Right renal cortex interstitium (tissue), 3 donors: ENCODE measurements at places on chromosomes 4 and X. TPM values are rescaled to one million over a fixed set of nuclear protein-coding genes. Genes with fewer than 3 reads are reported as not detected.
A peak's percentile ranks its signal among the peaks of the same experiment; 100 is the strongest.

The IQCM gene
- not detected for polyA plus RNA-seq

The RAP1GDS1 gene
- polyA plus RNA-seq = 36.8 TPM

The RAB40A gene
- polyA plus RNA-seq = 2.1 TPM

The USP17L22 gene
- polyA plus RNA-seq = not detected

The UCP1 gene
- polyA plus RNA-seq = 0.17 TPM

The KDM6A gene
- polyA plus RNA-seq = 30.6 TPM

- DNase-seq = no peak
These were observed 133.5 kb upstream of the NUDT6 start for GRCh38 chr4:123055943-123056342.

DNA sequence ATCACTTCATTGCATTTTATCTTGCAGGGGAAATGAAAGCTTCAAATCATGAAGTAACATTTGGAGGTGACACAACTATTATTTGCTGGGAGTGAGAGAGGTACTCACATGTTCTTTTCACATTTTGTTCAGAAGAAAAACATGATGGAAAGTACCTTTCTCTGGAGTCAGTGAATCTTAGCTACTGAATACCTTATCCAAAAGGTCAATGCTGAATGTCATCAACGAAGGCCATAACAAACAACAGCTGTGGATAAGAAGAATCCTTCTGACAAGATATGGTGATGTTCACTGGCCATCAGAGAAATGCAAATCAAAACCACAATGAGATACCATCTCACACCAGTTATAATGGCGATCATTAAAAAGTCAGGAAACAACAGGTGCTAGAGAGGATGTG, 36.5 kb upstream of the NUDT10 start:
- no peak for DNase-seq

DNA sequence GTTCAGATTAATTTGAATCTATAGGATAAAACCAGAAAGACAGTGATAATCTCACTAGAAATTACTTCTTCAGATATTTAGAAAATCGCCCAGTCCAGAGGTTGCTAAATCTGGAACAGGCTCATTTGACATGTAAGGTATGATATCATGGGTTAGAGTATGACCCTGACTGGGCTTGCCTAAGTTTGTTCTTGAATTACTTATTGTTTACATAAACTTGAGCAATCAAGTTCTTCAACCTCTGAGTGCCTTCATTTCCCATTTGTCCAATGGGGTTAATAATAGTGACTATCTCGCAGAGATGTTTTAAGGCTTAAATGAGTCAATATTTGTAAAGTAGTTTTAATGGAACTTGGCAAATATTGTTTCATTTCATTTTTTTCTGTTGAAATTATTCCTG, 1947.6 kb upstream of the IGFBP7 start:
- DNase-seq = no peak

DNA sequence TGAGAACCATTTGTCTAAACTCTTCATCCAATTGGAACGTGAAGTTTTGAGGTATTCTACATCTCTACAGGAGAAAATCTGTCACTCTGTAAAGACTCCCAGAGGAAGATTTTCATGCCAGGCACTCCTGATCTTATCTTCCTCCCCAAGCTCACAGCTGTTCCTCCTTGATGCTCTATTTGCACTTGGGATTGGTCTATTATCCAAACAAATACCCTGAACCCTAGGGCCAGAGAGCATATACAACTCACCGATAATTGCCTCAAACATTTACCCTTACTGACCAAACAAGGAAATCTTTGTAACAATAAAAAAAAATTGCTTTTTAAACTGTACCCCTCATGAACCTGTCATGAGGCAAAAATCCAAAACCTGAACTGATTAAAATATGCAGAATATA, 372.7 kb downstream of the SH2D1A start:
- DNase-seq = no peak

DNA sequence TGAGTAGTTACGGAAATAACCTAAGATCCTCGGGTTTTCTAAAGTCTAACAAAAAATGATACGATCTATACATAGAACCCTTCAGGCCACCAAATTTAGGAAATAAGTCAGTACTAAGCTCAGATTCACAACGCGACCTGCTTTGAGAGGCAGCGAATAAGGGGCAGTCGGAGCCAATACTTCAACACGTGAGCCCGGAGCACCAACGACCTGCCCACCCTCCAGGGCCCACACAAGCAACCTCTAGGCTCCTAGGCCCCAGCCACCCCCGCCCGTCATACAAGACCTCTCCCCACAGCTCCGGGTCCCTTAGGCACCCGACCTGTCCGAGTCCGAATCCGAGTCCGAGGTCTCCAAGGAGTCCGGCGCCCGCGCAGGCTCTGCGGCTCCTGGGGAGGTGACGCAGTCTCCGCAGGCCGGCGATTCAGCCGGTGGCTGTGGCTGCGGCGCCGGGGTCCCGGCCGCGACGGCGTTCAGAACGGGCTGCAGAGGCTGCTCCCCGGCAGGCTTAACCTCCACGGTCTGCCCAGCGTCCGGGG, 580 bp downstream of the NAF1 start:
- peak; percentile 36 for DNase-seq

GRCh38 chrX:19686876-19687275, 171.6 kb upstream of the MAP3K15 start:
- no peak for DNase-seq

- no peak for DNase-seq
These were observed 151.8 kb downstream of the TSPAN5 start for GRCh38 chr4:98506462-98507132.

GRCh38 chrX:132483951-132484350, 4.9 kb downstream of the MBNL3 start:
- no peak for DNase-seq

GRCh38 chrX:31366041-31366440, 294.2 kb upstream of the FTHL17 start:
- no peak for DNase-seq

GRCh38 chr4:112099701-112100297, 45.5 kb upstream of the FAM241A start:
- DNase-seq = no peak

DNA sequence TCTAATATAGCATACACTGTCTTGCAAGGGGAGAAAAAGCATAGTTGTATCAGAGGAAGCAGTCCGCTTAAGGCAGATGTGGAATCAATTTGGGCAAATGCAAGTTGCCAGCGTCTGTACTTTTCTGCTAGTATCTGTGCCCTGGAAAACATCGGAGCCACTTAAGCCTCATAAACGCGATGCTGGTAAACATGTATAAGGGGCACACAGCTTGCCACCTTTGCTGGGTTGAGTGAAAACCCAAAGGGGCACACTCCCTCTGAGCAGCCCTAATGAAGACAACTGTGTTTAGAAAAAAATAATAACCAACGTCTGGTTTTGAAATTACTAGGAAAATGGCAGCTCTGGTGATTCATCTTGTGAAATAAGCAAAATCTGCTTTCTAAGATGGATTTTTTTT, 24.3 kb downstream of the SMIM20 start:
- no peak for DNase-seq

DNA sequence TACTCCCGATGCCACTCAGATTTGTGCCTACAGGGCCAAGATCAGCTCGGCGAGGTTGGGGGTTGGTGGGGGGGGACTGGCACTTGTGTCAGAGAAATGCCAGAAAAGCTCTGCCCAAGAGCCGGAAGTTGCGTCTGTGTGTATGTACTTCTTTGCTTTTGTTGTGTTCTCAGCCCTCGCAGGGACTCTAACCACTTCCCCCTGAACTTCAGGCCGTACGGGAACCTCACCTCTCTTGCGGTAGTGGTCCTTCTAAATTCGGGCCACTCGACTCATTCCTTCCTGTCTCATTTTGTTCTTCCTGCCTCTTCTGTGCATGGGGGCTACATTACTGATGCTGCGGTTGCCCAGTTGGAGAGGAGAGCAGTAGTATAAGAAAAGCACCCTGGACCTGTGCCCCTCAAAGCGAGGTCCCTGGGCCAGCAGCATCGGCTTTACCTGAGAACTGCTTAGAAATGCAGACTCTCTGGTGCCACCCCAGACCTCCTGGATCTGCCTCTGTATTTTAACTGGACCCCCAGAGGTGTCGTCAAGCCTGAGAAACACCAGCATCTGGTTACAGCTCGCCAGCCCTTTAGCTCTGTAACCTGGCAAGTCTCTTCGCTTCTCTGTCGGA, 146.3 kb upstream of the RPS6KA3 start:
- DNase-seq = no peak

DNA sequence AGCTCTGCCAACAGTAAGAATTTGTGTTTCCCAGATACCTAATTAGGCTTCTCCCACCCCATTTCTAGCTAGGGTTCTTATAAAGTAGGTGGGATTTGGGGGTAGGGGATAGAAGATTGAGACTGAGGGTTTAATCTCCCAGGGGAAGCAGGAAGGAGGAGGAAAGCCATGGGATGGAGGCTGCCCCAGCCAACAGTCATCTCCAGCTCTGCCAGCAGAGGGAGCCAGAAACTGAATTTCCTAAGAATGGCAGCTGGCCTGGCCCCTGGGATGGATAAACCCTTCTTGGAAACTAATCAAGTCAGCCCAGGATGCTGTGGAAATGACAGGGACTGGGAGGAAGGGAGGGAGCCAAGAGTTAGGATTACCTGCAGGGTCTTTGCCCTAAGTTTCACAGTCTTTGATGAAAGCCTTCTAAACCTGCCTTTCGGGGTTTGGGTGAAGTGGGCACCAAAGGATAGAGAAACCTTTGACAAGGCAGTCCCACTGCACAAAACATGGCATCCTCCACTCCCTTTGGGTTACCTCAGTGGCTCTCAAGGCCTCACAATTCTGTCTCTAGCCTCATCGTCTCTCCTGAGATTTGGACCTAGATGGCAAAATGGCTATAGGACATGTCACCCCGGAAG, 6.7 kb upstream of the ERCC6L start:
- DNase-seq = no peak

GRCh38 chrX:111170017-111170416, 74.0 kb downstream of the PAK3 start:
- DNase-seq = no peak

DNA sequence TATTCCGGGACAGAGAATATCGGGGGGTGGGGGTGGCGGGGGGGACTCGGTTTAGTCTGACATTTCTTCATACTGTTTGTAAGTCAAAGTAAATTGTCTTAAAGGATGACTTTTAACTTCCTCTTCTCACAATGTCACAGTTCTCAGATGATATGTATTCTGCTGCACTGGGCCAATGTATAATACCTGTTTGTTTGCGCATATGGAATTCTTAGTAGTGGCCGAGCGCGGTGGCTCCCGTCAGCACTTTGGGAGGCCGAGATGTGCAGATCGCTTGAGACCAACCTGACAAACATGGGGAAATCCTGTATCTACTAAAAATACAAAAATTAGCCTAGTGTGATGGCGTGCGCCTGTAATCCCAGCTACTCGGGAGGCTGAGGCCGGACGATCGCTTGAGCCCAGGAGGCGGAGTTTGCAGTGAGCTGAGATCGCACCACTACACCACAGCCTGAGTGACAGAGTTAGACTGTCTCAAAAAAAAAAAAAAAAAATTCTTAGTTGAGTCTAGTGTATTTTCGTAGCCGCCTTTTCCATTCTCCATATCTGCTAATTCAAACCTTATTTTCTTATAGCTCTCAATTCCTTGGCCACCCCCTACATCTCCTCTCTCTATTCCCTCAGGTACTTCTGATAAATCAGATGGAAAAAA, 851 bp downstream of the POLR2B start:
- no peak for DNase-seq

DNA sequence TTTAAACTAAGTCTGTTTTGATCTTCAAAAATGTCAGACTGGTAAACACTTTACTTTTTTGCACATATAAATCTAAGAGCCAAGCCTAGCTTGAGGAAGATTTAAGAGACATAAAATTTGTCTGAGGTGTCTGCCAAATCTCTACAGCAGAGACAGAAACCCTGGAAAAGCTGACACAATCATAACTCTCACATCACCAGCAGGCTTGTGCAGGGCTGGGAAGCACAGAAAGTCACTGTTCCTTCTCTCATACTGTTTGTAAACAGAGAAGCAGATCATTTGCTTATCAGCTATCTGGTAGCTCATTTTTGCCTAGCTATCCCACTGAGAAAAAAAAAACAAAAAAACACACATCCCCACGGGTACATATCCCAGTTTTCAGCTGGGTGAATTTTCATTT, 7.0 kb downstream of the ENOX2 start:
- DNase-seq = no peak

- no peak for DNase-seq
These were observed 728.6 kb downstream of the TRIML1 start for GRCh38 chr4:188867796-188868195.

DNA sequence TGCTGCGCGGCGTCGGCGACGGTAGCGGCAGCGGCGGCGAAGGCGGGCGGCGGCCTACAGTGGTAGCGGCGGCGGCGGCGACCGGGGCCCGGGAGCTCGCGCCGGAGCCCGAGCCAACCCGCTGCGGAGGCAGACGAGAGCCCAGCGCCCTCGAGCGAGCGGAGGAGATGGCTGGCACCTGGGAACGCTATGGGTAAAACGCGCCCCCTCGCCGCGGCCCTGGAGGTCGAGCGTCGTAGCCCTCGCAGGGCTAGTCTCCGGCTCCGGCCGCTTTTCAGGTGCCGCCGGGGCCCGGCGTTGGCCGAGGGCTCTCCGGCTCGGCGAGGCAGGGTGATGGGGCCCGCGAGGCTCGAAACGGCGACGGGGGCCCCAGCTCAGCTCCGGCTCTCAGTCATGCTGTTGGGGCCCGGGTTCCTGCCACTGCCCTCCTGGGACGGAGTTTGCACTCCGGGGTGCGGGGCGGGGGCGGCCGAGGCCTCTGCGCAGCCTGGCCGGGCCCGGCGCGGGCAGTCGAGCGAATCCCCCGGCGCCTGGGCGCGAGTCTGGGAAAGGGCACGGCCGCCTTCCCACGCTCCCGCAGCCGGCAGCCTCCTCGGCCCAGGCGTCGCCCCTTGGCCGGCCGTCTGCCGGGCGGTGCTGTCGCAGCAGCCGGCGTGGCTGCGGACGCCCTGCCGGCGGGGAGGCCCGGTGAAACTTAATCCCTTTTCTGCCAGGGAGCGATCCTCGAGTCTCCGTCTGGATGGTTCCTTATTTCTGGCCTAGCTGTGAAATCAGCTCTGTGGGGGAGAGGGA, 768 bp downstream of the MID2 start:
- DNase-seq = no peak

DNA sequence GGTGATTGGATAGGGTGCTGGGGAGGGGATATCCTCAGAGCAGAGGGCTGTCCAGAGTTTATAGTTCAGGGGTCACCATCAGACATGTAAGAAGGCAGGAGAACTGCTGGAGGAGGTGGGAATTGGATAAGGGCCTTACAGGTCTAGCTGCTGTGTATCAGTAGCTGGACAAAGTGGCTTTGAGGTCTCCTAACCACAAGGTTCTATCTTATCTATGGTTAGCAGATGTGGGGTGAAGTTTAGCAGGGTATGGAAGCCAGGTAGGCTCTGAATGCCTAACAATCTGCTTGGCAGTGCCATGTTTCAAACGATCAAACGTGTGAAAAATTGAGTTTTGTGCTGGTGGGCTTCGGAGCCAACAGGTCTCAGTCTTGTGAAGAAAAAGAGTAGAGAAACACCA, 32.1 kb upstream of the MAGEA8 start:
- DNase-seq = no peak

DNA sequence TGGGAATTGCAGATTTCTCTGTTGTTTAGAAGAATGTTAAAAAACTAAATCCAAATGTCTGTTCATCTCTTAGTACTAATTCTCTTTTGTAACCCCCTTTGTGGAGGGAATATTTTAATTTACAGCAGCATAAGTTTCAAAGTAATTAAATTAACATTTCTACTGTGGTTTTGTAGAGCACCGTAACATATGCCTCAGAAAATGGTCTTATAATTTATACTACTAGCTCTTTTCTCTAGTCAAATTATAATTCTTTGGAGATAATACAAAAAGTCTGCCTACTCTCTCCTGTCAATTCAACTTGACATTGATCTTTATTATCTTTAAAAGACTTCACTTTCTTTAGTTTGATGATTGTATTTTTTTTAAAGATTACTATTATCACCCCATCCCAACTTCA, 759.0 kb downstream of the ADGRL3 start:
- no peak for DNase-seq
